ENCODE measurements at places on chromosomes 12 and 14.

- no peak for DNase-seq
Observed at GRCh38 chr12:34339922-34340321, 317.6 kb downstream of the ALG10 start.

DNA sequence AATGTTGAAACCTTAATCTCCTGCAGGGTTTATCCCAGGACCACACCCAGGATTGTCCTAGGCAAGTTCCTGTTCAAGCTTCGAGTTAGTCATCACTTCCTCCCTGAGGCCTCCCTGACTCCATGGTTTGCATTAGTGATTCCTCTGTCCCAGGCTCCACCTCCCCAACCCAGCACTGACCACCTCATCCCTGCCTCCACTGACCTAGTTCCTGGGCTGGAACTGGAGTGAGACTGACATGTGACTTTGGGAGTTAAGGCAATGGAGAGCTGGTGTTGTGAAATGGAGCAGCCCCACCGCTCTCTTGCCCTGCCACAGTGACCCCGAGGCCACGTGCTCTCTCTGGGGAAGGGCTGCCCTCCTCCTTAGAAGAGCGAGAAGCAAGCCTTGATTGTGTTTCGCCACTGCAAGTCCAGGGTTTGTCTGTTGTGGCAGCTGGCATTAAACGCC, 15.8 kb upstream of the DTX1 start:
- no peak for DNase-seq

DNA sequence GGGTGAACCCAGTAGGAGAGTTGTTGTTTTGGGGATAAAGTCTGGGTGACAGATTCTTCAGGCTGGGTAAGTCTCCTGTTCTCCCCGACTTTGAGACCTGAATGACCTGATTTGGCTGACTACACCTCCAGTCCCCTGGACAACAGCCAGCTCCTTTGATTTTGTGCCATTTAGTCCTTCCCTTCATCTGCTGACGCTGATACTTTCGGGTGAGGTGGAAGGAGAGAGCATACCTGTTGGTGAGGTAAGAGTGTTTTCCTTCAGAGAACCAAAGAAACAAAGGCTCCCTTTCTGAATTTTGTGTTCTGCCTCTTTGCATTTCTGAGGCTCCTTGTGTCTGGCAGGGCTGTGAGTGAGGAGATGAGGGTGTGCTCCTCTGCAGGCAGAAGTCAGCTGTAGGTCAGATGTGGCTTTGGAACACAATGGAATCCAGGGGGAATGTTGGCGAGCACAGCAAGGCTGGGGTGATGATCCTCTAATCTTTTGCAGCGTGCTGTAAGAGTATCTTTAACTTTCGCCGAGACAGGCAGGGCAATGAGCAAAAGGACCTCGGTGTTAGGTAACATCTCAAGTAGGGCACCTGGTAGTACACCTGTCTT, 12.1 kb downstream of the ETV6 start:
- no peak for DNase-seq

GRCh38 chr12:106274575-106275121, 26.8 kb upstream of the CKAP4 start:
- no peak for DNase-seq

DNA sequence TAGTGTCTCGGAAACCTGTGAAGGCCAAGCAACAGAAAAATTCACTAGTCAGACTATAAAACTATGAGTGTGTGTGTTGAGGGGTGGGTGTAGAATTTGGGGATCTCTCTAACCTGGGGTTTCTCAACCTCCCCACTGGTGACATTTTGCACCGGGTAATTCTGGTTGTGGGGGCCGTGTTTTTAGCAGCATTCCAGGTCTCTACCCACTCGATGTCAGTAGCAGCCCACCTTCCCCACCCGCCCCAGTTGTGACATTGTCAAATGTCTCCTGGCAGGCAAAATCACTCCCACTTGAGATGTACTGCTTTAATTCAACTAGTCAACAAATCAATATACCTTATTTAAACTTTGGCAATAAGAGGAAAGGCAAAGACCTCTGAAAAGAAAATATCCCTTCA, 4.1 kb downstream of the GCN1 start:
- DNase-seq, result no peak

- peak; percentile 12 for DNase-seq
Observed at GRCh38 chr14:87994974-87995373, 2.0 kb upstream of the GALC start.

DNA sequence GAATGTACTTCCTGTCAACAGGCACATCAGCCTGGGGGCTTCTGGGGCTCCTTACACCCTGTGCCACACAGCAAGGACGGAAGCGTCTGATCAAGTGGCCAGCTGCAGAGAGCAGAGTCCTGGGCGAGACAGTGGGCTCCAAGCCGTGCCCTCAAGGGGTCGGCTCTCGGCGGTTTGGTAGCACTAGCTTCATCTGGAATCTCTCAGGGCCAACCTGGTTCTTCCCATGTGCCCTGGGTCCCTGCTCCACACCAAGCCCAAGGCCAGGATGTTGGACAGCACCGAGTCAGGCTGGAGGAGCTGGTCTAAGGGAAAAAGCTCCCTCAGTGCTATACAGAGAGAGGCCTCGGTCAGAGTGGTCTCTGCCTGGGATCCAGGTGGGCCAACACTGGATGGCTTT, 20.5 kb downstream of the DIO3 start:
- DNase-seq, result no peak

DNA sequence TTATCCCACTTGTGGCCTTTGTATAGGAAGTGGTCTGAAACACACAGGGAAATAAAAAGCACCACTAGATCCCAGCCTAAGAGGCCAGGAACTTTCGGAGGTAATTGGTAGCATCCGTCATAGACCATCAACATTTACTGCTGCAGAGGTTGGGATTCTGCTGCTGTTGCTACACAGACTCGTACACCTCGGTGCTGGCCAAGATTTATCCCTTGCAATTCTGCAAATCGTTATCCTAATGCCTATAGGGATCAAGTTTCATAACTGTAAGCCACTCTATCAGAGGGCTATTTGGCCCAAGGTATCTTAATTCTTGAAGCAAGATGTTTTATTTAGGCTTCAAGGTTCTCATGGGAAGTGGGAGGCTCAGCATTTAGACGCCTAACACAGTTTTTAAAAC, 913.6 kb downstream of the GALC start:
- no peak for DNase-seq

DNA sequence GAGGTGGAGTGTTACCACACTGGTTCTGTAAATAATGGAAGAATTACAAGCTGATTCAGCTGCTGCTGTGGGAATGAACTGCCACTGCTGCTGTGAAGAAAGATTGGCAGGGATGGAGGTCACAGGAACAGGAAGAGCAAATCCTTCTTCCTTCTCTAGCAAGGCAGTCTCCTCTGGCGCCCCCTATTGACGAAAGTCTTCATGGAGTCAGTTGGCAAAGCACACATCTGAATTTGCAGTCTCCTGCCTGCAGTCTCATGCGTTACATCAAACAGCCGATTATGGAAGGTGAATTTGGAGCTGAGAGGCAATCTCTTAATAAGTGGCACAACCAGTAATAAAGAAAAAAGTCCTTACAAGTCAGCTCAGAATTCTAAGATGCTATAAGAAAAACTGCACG, 106.0 kb upstream of the TMTC1 start:
- no peak for DNase-seq

- DNase-seq, result no peak
Observed at GRCh38 chr12:2051700-2052621, 826 bp upstream of the CACNA1C start.

DNA sequence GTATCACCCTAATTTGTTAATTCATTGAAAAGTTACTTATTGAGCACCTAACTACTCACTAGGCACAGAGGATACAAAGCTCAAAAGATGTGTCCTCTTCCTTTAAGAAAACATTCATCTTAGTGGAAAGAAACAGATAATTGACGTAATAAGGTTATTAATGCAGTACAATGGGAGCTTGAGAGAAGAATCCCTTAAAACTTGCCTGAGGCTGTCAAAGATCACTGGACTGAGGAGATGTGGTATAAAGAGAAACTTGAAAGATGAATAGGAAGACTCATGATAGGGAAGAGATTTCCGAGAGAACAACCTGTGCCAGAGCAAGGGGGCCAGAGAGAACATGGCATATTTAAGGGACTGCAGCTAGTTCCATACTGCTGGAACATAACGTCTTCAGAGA, 19.1 kb downstream of the GOLGA5 start:
- no peak for DNase-seq
